ENCODE measurements at places on chromosomes 5 and 9.

GRCh38 chr9:79154806-79155205 is 417.0 kb upstream of the TLE4 start:
- no peak for DNase-seq

DNA sequence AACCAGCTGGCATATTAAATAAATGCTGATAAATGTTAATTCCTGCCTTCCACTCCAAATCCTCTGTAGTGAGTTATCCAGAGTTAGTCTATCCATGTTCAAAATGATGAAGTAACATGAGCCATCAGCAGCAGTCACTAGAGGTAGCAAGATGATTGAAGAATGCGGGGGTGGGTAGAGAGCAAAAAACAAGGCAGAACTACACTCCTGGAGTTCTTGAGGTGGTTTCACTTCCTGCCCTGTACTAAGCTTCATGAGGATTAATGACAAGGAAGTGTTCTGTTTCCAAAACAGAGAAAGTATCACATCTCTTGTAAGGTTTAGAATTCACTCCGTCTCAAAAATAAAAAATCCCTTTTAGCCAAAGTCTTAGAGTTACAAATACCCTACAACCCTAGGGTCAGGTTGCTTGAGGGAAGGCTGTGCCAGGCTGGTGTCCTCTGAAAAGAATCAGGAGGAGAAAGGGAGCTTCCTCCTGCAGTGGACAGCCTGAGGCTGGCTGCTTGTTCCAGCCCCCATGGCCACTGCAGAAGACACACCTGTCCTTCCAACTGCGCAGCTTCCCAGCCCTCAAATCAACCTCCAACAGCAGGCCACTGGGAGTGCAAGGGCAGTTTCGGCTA is 180.2 kb downstream of the DENND1A start:
- no peak for DNase-seq

DNA sequence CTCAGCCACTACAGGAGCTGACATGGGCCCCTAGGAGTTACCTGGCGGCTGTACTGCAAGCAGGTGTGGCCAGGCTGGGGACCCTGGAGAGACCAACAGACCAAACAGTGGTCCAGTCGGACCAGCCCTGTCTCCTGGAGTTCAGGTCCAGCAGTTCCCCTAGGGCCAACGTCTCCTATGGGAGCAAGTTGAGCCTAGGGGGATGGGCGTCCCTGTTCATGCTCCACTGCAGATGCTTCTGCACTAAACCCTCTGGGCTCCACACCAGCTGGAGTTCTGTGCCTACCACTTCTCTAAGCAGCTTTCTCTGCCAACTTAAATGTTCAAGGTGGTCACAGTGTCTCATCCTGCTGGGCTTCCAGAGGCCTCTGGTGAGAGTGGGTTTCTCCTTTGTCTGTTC is 20.6 kb upstream of the OMD start:
- DNase-seq = no peak

GRCh38 chr9:127841087-127841835 is 13.2 kb downstream of the ENG start:
- DNase-seq = no peak

DNA sequence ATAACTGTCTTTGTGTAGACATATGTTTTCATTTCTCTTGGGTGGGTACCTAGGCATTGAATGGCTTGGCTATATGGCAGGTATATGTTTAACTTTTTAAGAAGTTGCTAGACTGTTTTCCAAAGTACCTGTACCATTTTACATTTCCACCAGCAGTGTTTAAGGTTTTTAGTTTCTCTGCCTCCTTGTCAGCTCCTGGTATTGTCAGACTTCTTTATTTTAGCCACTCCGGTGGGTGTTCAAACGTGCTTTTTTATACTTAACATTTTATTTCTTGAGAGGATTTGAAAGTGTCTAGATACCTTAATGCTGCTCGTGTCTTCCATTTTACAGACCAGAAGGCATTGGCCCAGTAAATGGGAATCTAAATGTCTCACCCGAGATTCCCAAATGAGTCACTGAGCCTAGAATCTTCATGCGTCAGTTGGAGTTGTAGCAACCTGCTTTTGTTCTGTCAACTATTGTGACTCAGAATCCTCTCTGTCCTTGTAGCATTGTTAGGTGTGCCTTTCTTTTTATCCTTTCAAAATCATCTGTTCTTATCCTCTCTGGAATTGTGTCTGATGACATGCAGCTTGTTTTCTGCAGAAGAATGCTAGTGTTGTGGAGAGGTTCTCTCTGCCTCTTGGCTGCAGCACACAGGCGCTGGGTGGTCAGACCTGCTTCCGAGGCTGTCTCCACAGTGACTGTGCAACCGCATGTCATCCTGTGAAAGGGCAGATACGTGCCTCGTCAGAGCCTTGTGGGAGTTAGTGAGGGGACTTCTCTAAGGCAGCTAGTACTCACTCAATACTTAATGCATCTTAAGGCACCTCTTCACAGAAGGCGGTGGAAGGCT is 291.8 kb downstream of the AOPEP start:
- no peak for DNase-seq

DNA sequence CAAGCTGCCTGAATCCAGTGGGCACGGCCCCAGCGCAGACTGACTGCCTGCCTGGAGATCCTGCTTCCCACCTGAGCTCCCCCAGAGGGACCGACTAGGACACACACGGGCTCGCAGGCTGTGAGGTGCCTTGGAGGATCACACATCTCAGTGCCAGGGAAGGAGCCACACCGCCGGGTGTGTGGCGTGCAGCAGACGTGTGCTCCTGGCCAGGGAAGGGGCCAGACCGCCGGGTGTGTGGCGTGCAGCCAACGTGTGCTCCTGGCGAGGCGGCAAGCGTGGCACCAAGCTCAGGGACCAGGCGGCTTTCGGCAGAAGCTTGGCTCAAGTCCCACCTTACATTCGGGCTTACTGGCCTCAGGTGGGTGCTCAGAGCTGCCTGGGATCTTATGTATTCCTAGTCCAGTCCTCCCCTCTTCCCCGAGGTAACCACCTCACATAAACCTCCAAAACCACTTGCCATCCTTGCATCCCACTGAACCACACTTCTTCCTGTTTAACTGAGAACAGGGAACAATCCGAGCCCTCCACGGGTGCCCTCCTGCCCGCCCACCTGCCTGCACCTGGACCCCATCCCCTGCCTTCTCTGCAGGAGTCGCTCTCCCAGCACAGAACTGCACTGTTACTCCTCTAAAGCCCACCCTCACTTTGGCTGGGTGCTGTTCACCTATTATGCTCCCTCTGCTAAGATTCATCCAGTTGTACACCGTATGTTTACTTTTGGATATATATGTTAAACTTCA is 22.4 kb upstream of the MRNIP start:
- DNase-seq = no peak

DNA sequence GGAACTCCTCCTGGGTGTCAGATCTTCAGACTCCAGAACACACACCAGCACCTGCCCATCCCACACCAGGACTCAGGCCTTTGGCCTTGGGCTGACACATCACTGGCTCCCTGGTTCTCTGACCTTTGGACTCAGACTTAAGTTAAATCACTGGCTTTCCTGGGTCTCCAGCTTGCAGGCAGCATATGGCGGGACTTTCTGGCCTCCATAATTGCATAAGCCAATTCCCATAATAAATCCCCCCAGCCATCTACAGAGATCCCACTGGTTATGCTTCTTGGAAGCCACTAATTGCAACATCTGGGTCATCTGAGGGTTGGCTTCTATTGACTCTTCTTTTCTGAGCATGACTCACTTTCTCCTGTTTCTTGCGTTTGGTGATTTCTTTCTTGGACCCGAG is 80.3 kb upstream of the SARDH start:
- no peak for DNase-seq

DNA sequence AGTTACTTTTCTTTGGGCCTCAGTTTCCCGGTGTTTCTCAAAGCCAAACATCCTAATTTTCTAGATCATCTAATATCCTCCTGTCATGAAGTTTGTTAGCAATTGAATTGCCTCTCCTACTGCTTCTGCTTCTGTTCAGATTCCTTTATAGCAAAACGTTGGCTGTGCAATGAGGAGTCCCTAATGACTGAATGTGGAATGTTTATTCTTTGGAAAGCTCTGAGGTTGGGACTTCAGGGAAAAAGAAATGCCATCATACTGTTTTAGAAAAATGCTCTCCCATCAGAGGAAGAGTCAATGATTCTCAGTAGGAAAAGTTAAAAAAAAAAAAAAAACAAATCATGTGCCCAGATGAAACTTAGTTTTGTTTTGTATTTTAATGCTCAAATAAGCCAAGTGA is 268.7 kb upstream of the PAPPA start:
- no peak for DNase-seq

- DNase-seq = no peak
These were observed 606 bp downstream of the EEIG1 start for GRCh38 chr9:127980060-127980705.

DNA sequence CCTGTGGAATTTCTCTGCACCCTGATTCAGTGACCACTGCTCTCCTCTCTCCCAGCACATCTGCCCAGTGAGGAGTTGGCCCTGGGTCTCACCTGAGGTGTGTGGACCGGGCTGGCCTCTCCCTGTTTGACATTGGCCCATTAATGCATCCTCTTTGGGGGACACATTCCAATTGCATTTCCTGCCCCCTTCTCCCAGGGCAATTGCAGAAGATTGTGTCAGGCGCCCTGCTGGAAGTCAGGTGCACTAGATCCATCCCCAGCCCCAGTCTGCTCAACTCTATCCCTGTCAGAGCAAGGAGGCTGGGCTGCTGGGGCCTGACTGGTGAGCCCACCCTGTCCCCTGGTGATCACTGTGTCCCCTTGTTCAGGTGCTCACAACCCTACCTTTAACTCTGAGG is 84.5 kb downstream of the LMX1B start:
- DNase-seq = no peak

DNA sequence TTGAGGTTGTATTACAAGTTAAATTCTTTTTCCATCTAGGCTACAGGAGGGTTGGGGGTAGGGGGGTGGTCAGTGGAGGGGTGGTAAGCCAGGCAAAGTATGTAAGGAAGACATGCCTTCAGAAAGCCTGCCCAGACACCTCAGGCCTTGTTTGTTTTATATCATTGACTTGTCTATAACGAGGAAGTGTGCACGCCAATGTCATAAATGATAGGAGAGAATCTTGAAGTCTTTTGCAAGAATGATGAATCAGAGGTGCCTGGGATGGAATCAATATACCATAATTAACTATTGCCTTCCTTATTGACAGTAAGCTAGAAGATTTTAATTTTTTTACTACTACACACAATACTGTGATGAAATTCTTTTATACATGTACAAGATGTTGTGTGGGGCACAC is 90.7 kb downstream of the SEC61B start:
- DNase-seq = no peak

GRCh38 chr5:160616712-160617497 is 195.2 kb downstream of the PTTG1 start:
- DNase-seq = no peak

DNA sequence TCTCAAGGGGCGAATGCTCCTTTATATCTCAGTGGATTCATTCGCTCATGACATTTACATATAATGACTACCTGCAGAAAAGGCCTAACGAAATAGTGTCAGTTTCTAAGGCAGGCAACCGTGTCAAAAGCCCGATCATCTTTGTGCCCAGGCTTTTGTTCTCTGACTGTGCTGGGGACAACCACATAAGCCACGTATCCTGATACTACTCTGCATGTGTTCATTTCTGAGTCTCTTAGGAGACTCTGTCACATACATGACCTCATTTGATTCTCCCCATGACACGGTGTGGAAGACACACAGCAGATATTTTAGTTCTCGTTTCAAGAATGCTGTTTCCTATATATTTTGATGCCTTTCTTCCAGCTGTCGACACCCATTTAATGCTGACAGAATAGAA is 598.5 kb downstream of the BNC2 start:
- no peak for DNase-seq

GRCh38 chr5:174617285-174617684 is 107.1 kb upstream of the MSX2 start:
- DNase-seq = no peak

DNA sequence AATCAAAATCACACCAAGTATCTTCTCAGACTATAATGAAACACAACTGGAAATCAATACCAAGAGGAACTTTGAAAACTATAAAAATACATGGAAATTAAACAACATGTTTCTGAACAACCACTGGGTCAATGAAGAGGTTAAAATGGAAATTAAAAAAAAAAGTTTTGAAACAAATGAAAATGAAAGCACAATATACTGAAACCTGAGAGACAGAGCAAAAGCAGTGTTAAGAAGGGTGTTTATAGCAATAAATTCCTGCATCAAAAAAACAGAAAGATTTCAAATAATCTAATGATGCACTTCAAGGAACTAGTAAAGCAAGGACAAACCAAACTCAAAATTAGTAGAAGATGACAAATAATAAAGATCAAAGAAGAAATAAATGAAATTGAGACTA is 92.0 kb downstream of the TMEM232 start:
- no peak for DNase-seq

- DNase-seq = no peak
These were observed 32.0 kb downstream of the ZCCHC7 start for GRCh38 chr9:37152365-37152764.

- no peak for DNase-seq
These were observed 114.1 kb downstream of the MPDZ start for GRCh38 chr9:13165236-13165945.

DNA sequence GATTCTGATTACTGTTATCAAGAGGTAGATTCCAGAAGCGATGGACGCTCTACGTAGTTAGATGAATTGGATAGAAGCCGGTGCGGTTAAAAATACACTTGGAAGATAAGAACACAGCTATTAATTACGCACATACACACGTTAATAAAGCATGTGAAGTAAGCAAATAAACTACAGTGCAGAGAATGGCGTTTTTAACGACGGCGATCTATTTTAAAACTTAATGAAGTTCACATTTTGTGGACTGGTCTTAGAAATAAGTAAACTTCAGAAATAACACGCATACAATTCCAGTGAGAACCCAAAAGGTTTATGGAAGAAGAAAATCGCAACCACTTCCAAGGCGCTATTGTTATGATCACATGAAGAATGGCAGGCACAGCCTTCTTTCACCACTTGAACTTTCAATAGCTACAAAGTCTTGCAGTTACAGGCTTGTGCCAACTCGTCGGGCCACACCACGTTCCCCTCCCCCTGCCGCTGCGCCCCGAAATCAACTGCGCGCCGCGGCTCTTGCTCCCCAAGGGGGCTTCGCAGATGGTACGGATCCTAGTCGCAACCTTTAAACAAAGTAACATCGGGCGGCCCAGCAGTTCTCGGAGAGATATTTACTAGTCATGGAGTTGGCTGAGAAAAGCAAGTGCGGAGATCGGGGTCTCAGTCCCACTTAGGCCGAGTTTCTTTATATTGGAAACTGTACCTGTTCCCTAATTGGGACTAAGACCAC is 866 bp upstream of the SEMA6A start:
- no peak for DNase-seq

- DNase-seq = no peak
These were observed 138.2 kb downstream of the PRDM6 start for GRCh38 chr5:123227216-123227615.

- no peak for DNase-seq
These were observed 1179.1 kb downstream of the DTWD2 start for GRCh38 chr5:117809251-117809650.

DNA sequence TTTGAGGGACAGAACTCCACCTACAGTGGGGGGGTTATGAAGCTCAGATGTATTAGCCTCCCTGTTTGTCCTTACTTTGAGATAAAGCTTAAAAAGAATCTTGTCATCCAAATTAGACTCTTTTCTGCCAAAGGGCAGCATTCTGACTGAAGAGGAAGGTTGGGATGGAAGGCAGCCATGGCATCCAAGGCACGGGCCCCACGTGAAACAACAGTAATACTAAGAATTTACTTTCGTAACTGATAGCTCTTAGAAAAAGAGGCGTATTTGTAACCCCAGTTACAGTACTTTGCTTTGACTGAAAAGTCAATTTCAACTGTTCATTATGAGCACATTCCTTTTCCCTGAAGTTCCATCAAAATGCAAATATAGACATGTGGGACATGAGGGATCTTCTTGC is 168.5 kb downstream of the ARRDC3 start:
- DNase-seq = no peak

- DNase-seq = no peak
These were observed 5.5 kb downstream of the SEPTIN8 start for GRCh38 chr5:132771503-132771998.
